ENCODE measurements at places on chromosomes 3 and 15.

- DNase-seq = no peak
Observed at GRCh38 chr3:55469957-55470526, 17.1 kb downstream of the WNT5A start.

- DNase-seq = no peak
Observed at GRCh38 chr3:1535361-1535760, 442.5 kb downstream of the CNTN6 start.

DNA sequence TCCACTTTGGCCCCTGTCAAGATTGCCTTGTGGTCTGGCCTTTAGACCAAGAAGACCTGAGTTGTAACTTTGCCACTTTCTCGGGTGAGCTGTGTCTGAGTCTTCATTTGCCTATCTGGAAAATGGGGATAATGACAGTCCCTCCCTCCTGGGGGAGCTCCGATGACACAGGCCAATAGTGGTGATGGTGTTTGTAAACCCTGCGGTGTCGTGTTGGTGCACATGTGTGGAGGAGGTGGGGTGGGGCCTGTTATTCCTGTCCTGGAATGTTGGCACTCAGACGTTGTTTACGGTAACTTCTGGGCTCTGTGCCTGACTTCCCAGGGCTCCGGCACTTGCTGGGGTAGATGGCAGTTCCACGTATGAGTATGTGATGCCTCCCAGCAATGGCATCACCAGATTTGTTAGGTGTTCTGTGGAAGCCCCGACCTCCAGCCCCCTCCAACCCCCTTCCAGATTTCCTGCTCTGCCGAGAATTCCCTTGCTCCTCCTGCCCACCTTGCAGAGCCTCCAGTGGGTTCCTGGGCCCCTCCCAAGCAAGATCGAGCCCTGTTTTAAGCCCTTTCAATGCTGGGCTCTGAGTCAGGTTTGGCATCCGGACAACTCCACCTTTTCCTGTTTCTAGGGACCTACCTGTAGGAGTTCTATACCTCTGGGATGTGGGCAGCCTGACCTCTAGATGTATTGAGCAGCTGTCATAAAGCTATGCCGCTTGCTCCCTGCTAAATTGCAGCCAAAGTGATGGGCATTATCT is 31.4 kb downstream of the HRH1 start:
- no peak for DNase-seq

GRCh38 chr3:34361921-34362320 is 563.5 kb downstream of the PDCD6IP start:
- no peak for DNase-seq

- DNase-seq = no peak
Observed at GRCh38 chr3:195896361-195897080, 11.8 kb downstream of the TNK2 start.

- no peak for DNase-seq
Observed at GRCh38 chr3:127625821-127626220, 3.2 kb upstream of the PODXL2 start.

GRCh38 chr15:73108676-73109075 is 56.4 kb downstream of the NEO1 start:
- no peak for DNase-seq

DNA sequence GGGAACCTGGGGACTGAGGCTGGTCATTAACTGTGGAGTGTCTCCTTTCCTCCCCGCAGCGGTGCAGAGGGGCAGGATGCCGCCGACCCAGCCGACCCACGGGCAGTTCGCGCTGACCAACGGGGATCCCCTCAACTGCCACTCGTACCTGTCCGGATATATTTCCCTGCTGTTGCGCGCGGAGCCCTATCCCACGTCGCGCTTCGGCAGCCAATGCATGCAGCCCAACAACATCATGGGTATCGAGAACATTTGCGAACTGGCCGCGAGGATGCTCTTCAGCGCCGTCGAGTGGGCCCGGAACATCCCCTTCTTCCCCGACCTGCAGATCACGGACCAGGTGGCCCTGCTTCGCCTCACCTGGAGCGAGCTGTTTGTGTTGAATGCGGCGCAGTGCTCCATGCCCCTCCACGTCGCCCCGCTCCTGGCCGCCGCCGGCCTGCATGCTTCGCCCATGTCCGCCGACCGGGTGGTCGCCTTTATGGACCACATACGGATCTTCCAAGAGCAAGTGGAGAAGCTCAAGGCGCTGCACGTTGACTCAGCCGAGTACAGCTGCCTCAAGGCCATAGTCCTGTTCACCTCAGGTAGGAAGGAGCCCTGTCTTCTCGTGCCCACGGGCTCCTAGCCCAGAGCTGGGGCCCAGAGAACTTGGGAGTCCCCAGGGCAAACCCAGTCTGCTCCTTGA is 3.7 kb downstream of the NR2F2 start:
- DNase-seq = no peak

All from effector memory CD4-positive, alpha-beta T cell (primary cell).